ENCODE measurements at places on chromosomes 1 and 21. TPM values are rescaled to one million over a fixed set of nuclear protein-coding genes. Genes with fewer than 3 reads are reported as not detected.

GRCh38 chr1:42690477-42691156 is 8.4 kb downstream of the YBX1 start:
- no peak for DNase-seq

- no peak for DNase-seq
These were observed 153.4 kb downstream of the SIPA1L2 start for GRCh38 chr1:232476538-232476950.

DNA sequence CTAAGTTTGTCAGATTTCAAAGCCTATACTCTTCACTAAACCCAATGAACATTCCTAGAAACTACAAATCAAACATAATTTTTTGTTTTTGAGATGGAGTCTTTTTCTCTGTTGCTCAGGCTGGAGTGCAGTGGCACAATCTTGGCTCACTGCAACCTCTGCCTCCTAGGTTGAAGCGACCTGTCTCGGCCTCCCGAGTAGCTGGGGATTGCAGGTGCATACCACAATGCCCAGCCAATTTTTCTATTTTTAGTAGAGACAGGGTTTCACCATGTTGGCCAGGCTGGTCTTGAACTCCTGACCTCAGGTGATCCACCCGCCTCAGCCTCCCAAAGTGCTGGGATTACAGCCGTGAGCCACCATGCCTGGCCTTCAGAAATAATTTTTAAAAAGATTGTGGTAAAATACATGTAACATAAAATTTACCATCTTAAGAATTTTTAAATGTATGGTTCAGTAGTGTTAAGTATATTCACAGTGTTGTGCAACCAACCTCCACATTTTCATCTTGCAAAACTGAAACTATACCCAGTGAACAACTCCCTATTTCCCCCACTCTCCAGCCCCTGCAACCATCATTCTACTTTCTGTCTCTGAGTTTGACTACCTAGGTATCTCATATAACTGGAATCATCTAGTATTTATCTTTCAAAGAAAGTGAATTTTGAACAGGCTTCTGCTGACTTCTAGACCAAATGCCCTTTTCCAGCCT is 2.7 kb upstream of the CFAP141 start:
- no peak for DNase-seq

DNA sequence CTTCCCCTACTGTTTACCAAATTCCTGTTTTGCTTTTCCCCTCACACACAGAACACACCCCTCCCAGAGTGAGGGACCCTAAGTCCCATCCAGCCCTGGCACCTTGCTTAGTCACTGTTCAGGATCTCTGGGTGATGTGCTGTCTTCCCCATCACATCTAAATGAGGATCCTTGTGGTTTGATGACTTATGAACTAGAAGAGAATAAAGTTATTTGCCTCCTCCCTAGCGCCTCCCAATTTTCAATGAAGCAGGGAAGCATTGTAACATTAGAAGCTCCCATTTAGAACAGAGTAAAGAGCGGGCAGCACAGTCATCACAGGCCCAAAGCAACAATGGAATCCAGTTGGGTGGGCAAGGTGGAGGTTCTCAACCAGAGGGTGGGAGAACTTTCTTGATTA is 27.0 kb downstream of the DISC1 start:
- no peak for DNase-seq

DNA sequence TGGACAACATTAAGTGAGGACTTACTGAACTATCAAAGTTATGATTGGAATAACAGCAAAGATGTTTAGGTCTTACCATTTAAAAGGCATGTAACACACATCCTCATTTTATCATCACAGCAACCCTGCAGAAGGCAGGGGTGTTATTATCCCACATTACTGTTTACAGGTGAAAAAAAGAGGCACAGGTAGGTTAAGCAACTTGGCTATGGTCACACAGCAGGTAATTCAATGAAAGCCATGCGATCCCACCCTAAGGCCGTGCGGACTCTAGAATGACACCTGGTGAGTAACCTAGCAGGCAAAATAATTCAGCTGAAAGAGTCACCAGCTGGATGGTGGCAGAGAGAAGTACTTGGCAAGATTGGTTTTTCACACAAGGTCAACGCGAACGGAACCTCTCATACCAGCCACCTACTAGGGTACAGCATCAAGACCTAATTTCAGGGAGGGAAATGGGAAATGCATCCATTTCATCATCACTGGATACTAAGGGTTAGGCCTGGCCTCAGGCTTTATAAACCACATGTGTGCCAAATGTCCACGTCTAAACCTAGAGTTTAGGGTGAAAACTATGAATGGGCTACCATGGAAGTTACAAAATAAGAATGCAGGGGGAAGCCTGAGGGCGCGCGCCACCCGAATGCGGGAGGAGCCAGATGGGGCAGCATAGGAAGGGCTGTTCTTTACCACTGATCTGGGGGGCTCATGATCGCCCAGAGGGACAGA is 85.3 kb downstream of the SLC66A1 start:
- DNase-seq, result no peak

DNA sequence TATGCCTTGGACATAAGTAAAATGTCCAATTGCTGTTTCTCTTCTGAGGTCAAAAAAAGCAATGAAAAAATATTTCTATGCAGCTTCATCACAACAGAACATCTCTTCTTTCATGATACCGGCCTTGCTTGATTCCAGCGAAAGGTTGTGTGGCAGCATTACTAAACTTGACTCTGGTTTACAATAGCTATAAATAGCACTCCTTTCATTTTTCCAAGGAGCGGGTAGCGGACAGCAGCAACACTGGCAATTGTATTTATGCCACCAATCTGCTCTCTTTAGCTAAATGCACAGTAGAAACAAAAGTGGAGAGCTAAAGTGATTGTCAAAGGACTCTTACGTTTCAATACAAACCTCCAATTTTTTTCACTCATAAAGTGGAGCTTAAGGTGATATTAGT is 7.5 kb upstream of the DAB1 start:
- no peak for DNase-seq

The ST6GALNAC5 gene
- total RNA-seq, result 1.3 TPM

The AADACL4 gene
- not detected for total RNA-seq

The PCAT6 gene
- total RNA-seq, result 2.8 TPM

The IFNLR1 gene
- 4.5 TPM for total RNA-seq

The HSD3B1 gene
- not detected for total RNA-seq

Data from Calu3 (cell line).